ENCODE measurements at places on chromosomes 16 and 17.

DNA sequence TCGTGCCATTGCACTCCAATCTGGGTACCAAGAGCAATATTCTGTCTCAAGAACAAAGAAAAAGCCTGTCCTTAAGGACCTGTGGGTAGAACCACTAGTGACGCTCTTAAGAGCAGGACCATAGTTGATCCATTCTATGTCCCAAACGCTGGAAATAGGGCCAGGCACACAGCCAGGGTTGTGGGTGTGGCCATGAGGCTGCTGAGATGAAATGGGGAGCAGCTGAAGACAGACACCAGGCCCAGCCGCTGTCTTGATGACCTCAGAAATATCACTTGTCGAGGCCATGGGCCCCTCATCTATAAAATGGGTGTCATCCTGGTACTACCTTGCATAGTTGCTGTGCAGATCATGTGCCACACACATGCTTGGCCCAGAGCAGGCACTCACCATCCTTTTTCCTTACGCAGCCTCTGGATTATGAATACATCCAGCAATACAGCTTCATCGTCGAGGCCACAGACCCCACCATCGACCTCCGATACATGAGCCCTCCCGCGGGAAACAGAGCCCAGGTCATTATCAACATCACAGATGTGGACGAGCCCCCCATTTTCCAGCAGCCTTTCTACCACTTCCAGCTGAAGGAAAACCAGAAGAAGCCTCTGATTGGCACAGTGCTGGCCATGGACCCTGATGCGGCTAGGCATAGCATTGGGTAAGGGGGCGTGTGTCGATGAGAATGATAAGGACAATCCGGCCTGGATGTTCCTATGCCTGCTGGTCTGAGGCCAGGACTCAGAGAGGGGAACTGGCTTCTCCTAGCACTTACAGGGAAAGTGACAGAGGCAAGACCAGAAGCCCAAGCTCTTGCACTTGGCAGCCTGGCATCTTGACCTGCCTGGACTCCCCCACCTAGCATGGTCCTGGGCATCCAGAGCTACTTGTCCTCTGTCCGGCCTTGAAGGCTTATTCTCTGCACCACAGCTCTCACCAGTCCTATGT is 25.5 kb downstream of the CDH5 start:
- no peak for DNase-seq

DNA sequence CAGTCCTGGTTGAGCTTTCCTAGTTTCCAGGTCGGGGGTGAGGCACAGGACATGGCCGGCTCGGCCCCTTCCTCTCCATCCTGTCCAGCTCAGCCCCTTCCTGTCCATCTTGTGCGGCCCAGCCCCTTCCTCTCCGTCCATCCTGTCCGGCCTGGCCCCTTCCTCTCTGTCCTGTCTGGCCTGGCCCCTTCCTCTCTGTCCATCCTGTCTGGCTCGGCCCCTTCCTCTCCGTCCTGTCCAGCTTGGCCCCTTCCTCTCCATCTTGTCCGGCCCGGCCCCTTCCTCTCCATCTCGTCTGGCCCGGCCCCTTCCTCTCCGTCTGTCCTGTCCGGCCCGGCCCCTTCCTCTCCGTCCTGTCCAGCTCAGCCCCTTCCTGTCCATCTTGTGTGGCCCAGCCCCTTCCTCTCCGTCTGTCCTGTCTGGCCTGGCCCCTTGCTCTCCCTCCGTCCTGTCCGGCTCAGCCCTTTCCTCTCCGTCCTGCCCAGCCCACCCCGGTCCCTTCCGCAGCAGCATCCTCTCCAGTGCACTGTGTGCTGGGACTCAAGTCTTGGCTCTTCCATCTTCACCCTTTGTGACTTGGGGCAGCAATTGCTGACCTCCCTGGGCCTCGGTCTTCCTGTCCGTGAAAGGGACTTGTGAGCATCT is 5.5 kb upstream of the ZNF750 start:
- DNase-seq = no peak

DNA sequence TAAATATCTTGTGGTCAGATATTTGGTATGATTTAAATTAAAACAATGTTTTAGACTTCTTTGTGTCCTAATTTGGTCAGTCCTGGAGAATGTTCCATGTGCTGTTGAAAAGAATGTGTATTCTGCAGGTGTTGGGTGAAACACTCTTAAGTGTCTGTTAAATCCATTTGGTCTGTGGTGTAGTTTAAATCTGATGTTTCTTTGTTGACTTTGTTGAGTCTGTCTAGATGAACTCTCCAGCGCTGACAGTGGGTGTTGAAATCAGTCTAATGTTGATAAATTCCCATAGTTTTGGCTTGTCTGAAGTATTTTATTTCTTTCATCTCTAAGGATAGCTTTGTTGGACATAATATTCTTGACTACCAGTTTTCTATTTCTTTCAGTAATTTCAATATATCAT is 18.8 kb downstream of the TANC2 start:
- no peak for DNase-seq

GRCh38 chr16:73046849-73047214 is 1.1 kb downstream of the ZFHX3 start:
- no peak for DNase-seq

DNA sequence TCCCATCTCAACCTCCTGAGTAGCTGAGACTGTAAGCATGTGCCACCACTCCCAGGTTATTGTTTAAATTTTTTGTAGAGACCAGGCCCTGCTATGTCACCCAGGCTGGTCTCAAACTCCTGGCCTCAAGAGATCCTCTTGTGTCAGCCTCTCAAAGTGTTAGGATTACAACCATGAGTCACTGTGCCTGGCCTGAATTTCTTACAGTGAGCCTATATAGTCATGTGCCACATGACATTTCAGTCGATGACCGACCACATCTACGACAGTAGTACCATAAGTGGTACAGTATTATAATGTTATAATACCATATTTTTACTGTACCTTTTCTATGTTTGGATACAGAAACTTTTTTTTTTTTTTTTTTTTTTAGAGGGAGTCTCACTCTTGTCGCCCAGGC is 195.3 kb downstream of the STX8 start:
- no peak for DNase-seq

DNA sequence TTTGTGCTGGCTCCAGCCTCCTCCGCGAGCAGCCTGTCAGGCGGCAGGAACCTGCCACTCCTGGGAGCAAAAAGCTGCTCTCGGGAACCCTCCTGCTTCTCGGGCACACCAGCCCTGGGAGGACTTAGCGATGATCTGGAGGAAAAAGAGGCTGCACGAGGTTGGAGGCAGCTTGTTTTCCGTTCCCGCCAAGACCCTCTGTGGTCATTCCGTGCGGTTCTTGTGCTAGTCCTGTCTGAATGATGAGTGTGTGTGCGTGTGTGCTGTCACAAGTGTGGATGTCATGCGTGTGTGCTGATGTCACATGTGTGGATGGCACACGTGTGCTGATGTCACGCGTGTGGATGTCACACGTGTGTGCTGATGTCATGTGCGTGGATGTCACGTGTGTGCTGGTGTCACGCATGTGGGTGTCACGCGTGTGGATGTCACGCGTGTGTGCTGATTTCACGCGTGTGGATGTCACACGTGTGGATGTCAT is 150.0 kb downstream of the NPIPB11 start:
- DNase-seq = no peak

DNA sequence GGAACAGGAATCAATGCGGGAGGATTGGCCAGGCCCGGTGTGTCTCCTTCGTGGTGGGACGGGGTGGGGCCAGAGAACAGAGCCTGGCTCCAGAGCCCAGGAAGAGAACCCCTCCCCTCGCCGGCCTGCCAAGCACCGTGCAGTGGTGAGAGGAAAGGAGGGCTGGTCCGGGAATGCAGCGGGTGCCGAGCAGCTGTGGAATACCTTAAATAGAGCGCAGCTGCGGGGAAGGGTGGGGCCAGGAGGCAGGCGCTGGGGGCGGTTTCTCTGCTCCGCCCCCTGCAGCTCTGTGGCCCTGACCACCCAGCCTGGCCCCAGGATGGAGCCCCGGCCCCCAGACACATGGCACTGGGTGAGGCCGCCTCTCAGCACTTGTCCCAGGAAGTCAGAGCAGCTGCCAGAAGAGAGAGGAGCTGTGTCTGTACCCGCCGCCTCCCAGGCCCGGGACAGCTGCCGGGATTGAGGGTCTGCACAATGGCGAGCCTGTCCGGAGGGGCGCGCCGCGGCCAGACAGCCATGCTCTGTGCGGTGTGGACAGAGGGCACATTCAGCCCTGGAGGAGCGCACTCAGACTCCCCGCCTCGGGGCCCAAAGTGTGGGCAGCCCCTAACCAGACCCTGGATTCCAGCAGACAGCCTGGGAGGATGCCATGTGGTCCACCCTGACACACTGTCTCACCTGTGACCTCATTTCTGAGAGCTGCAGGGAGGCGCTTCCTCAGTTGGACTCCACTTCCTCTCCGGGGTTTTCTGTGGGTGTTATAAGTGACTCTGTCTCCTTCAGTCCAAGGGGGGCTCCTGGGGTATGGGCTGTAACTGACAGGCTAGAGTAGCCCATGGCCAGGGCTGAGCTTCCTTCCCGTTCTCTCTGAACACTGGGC is 268.8 kb downstream of the SEC14L1 start:
- DNase-seq = peak; percentile 87

- DNase-seq = no peak
Measured at GRCh38 chr17:969811-970355, 9.7 kb downstream of the NXN start.

DNA sequence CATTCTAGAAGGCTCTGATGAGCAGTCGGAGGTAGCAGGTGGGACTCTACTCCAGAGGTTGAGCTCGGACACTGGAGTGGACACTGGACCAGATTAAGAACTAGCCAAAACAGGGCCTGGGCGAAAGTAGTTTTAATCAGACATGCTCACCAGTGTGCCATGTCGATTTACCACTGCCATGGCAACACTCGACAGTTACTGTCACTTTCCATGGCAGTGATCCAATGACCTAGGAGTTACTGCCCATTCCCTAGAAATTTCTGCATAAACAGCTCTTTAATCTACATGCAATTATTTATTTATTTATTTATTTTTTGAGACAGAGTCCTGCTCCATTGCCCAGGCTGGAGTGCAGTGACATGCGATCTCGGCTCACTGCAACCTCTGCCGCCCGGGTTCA is 7.2 kb upstream of the METTL9 start:
- DNase-seq = no peak

DNA sequence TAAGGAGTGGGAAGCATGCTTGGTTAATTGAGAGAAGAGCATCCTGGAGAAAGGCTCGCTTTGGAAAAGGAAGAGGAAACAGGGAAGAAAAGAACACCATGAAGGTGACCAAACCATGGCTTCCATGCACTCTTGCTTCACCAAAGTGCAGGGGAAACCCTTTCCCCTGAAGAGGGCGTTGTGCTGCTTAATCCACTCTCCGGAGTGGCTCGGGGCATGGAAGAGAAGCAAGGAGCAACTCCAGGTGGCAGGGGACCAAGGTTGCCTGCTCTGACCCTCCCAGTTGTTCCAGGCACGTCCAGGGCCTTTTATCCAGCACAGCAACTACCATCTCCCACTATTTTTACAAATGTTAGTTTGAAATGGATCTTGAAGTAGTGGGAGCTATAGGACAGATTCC is 108.1 kb downstream of the STX8 start:
- no peak for DNase-seq

- peak; percentile 46 for DNase-seq
Measured at GRCh38 chr17:62692721-62693431, 65.4 kb downstream of the MRC2 start.

- DNase-seq = peak; percentile 97
Measured at GRCh38 chr17:64506201-64506575, at the start of gene DDX5. Gene DDX5, minus strand, starts transcription at chr17:64506289. Its CDS starts 170 bp downstream, at chr17:64506119.

Measured in fibroblast of skin of scalp (primary cell).